ENCODE measurements at places on chromosomes 2 and 18.

- DNase-seq = no peak
These were observed 278.9 kb downstream of the PRKCE start for GRCh38 chr2:45930396-45930792.

DNA sequence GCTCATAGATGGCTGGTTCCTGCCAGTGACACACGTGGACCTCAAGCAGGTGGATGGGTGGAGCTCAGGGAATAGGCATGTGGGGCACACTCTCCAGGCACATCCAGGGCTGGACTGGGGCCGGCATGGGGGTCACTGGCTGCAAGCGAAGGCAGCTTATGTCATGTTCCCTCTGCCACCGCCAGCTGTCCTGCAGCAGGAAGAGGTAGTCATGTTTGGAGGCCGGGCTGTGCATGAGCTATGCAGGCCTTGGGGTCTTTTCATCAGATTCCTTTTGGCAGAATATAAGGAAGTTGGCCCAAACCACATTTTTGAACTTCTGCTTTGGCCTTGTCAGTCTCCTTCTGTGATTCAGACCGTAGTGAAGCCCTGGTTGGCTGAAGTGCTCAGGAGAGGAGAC, 61.5 kb downstream of the AGAP1 start:
- no peak for DNase-seq

GRCh38 chr18:63263444-63263843, 56.1 kb downstream of the BCL2 start:
- no peak for DNase-seq

- no peak for DNase-seq
These were observed 100.5 kb upstream of the MGAT5 start for GRCh38 chr2:134153294-134153880.

- no peak for DNase-seq
These were observed 738.2 kb downstream of the LRP1B start for GRCh38 chr2:141392517-141393213.
